ENCODE measurements at places on chromosomes 16 and 17. TPM values are rescaled to one million over a fixed set of nuclear protein-coding genes. Genes with fewer than 3 reads are reported as not detected.

The CAPNS2 gene
- total RNA-seq = 0.51 TPM

The KRTAP4-1 gene
- total RNA-seq = not detected

The JPH3 gene
- not detected for total RNA-seq

The SDR42E2 gene
- total RNA-seq = not detected

The HAPSTR1 gene
- total RNA-seq = 45.2 TPM

The WNT9B gene
- not detected for total RNA-seq

The GALR2 gene
- total RNA-seq = not detected

- DNase-seq = peak; percentile 71
Observed at GRCh38 chr17:59004338-59005111, 102.2 kb downstream of the TRIM37 start.

GRCh38 chr16:56312556-56312955 is 112.8 kb downstream of the AMFR start:
- DNase-seq = no peak

- no peak for DNase-seq
Observed at GRCh38 chr16:56226845-56227525, 35.7 kb downstream of the GNAO1 start.

GRCh38 chr16:80778703-80779102 is 25.7 kb downstream of the CDYL2 start:
- no peak for DNase-seq

DNA sequence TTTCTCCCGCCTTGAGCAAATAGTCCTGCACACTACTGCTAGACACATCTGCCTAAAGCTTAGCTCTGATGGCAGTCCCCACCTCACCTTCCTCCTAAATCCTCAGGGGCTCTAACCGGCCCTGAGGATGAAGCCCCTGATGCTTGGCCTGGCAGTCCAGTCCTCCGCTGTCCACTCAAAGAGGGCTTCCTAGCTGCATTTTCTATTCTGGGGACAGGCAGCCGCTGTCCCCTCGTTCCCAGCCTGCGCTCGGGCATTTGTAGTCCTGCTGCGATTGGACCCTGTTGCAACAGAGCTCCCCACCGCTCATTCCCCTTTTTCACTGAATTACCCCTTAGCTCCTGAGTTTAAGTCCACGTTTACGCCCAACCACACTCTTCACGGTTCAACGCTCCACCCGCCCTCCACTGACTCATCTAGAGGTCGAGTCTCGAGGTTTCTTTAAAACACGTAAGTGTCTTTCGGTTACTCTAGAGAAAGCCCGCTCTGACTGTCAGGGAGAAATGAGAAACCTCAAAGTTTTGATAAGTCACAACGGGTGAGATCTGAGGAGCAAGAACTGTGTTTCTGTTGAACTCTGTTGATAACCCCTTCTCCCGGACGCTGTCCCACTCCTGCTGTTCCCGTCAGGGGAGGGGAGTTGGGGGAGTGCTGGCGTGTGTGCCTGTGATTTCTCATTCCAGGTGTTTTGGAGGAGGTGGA is 4.5 kb downstream of the CCR7 start:
- peak; percentile 76 for DNase-seq

DNA sequence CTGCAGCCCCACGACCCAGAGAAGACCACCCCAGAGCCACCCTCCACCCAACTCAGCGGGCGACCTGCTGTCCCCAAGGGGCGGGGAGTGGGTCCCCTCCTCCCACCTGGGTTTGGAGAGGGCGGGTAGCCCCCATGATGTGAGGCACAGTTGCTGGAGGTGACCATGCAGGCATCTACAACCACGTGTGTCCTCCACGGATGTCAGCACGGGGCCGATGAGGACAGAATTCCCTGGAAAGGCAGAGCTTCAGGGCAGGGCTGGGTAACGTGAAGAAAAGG is 7.1 kb downstream of the UTS2R start:
- no peak for DNase-seq

DNA sequence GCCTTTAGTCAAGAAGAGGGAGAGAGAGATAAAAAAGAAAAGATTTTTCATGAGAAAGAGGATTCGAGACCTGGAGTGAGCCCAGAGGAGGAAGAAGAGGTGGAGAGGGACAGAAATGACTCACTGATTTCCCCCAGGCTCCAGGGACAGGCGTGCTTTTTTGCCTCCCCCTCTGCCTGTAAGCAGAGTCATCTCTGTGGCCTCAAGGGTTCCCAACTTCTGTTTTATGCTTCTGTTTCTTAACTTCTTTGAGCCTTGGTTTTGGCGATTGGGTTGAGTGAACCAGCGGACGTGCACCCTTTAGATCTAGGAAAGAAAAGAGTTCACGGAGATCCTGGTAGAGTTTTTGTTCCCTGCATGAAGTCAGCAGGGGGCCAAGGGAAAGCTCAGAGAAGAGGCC is 147.9 kb upstream of the NOL11 start:
- DNase-seq = no peak

DNA sequence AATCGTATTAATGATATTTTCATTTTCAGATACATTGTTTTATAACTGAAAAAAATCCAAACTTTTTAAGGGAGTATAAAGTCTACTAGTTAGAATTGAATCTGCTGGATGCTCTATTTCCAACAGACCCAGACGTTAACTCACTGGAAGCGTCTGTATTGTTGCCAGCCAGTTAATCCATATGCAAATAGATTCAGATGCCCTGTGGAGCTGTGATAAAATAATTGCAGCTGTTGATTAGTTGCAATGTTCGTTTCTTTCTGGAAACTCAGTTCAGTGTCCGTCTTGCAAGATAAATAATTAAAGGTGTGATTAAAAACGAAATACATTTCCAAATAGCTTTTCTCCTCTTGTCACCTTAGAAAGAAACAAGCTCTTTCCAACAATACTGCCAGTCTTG is 5.1 kb upstream of the GNA13 start:
- no peak for DNase-seq

DNA sequence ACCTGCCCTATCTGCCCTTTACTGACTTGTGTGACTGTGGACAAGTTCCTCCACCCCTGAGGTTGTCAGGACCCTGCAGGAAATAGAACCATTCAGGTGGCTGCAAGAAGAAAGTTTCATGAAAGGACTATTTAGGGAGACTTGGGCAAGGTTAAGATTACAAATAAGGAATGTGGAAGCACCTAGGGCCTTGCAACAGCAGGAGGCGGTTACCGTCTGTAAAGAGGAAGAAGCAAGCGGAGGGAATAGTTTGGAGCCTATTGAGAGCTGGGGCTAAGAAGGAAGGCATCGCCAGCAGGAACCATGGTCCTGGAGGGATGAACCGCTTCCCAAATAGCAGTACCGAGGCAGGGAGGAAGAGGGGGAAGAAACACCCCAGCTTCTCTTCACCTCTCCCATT is 132.4 kb downstream of the PRKCB start:
- no peak for DNase-seq

GRCh38 chr17:2111691-2112090 is 56.8 kb downstream of the HIC1 start:
- peak; percentile 96 for DNase-seq

Data from fibroblast of lung (primary cell).